ENCODE measurements at places on chromosomes 11 and 22.

DNA sequence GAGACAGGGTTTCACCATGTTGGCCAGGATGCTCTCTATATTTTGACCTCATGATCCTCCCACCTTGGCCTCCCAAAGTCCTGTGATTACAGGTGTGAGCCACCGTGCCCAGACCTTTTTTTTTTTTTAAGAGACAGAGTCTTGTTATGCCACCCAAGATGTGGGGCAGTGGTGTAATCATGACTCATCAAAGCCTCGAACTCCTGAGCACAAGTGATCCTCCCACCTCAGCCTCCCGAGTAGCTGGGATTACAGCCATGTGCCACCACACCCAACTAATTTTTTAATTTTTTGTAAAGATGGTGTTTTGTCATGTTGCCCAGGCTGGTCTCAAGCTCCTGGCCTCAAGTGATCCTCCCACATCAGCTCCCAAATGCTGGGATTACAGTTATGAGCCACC is 37.9 kb downstream of the IZUMO1R start:
- no peak for DNase-seq

DNA sequence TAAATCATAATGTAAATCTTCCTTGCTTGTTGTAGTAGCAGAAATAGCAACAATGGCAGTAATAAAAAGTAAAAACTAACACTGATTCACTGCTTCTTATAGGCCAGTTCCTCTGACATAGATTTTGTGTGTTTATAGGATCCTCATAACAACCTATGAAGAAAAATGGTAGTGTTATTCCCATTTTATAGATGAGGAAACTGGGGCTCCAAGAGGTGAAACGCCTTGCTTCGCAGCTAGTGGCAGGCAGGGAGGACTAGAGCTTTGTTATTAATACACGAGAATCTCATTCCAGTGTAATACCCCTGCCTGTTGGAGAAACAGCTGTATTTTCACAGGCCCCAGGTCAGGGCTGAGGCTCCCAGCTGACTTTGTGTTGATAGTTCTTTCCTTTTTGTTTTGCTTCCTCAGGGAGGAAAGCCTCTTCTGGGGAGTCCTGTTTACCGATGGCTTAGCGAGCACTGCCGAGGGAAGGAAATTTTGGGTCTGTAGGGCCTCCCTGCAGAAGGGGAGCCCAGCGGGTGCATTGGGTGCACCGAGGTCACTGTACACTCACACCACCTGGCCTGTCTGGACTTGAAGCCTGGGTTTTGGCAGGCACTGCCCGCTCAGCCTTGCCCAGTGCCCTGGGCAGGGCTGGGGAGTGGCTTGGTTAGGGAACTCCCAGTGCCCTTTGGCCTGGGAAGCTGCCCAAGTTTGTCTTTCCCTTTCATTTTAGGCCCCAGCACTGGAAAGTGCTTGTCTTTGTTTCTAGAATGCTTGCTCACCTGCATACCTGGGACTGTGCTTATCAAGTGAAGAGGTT is 13.5 kb downstream of the KIAA1671 start:
- no peak for DNase-seq

GRCh38 chr11:27806122-27806521 is 105.9 kb upstream of the BDNF start:
- no peak for DNase-seq

- DNase-seq = no peak
Measured at GRCh38 chr22:38257181-38257580, 15.6 kb downstream of the TMEM184B start.

DNA sequence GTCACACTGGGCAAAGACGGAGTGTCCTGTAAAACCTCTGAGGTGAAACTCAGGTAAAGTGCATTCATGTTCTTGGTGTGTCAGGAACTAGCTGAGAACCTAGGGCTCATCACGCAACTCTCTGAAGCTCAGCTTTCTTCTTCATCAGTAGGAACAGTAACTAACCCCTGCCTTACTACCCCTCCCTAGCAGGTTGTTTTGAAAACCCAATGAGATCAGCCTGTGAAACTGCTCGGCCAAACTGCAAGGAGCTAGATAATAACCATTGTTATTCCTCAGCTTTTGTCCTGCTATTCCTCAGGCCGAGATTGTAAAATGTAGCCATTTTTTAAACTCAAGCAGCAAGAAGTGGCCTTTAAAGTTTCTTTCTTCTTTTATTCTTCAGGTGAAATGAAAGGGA is 9.8 kb upstream of the FJX1 start:
- no peak for DNase-seq

DNA sequence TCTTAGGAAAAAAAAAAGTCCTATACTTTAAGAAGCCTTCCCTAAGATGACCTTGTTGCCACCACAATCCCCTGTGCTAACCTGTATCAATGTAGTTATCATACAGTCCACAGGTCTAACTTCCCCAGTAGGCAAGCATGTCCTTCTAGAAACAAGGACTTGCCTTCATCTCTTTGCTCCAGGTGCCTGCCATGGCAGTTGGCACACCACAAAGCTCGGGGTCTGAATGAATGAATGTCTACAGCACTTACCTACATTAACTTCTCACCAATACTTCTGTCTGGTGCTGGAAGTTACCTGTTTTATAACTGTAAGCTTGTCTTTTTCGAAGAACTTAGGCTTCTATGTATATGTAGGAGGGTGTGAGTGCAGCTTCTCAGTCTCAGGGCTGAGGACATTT is 23.4 kb downstream of the CLPB start:
- DNase-seq = no peak

- peak; percentile 66 for DNase-seq
Measured at GRCh38 chr22:19842393-19843106, 12.1 kb downstream of the GNB1L start.

DNA sequence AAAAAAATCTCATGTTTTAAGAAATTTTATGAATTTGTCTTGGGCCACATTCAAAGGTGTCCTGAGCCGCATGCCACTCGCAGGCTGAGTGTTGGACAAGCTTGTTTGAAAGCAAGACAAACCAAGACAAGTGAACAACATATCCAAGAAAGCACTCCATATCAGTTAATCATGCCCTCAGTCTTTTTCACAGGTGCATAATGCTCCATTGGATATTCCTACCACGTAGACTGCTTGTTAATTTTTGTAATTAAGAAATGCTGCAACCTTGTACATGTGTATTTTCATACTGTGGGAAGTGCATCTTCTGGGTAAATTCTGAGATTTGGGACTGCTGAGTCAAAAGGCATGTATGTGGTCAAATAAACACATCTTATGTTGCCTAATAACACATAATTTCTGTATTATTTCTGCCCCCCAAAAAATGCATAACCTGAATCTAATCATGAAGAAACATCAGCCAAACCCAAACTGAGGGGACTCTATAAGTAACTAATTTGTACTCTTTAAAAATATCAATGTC is 8.2 kb downstream of the RRAS2 start:
- no peak for DNase-seq

DNA sequence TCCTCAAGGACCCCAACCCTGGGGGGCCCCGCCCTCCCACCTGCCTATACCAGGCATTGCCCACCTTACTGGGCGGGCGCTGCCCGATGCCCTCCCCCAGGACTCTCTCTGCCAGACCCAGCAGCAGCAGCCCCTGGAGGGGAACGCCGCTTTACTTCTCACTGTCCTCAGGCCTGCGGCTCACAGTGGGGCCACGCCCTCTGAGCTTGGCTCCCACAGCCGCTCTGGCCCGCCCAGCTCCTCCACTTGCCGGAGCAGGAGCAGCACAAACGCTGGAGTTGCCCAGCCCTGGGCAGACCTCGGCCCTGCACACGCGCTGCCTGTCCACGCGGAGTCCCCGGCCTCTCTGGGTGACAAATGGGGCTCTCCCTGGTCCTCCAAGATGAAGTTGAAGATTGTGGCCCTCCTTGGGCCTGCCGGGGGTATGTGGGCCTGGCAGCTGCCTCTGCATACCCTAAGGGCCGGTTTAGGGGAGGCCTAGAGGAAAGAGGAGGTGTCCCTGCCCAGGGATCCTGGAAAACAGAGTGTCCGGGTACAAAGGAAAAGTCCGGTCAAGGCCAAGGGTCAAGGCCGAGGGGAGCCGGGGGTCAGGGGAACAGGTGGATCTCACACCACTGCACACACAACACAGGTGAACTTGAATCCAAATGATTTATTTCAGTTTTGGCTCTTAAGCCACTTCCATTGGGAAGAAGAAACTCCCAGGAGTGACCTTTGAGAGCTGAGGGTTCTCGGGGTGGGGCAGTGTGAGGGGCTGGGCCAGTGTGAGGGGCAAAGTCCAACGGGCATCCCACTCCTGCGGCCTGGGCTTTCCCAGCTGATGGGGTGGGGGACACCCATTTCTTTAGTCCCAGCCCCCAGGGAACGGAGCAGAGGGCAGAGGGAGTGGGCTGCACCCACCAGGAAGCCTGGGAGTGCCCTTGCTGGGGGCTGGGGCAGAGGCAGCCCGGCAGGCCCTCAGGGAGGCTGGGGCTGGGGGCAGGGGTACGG is 674 bp upstream of the BAIAP2L2 start:
- no peak for DNase-seq

- DNase-seq = no peak
Measured at GRCh38 chr11:70640408-70640807, 242.1 kb downstream of the CTTN start.

DNA sequence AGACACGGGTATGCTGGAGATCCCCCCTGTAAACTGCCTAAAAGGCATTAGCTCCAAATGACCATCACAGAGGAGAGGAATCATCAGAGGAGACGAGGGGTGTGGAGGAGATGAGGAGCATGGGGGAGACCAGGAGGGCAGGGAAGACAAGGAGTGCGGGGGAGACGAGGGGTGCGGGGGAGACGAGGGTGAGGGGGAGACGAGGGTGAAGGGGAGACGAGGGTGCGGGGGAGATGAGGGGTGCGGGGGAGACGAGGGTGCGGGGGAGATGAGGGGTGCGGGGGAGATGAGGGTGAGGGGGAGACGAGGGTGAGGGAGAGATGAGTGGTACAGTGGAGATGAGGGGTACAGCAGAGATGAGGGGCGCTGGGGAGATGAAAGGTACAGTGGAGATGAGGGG is 17.5 kb upstream of the GAL start:
- peak; percentile 53 for DNase-seq

GRCh38 chr11:11848891-11849746 is 7.3 kb downstream of the USP47 start:
- no peak for DNase-seq

- no peak for DNase-seq
Measured at GRCh38 chr11:19696073-19696472, 16.6 kb upstream of the NAV2 start.

GRCh38 chr22:45262931-45263462 is 21.8 kb upstream of the UPK3A start:
- DNase-seq = no peak

- no peak for DNase-seq
Measured at GRCh38 chr11:44535191-44535980, 30.1 kb upstream of the CD82 start.
